ENCODE measurements at places on chromosomes 5 and 9.

DNA sequence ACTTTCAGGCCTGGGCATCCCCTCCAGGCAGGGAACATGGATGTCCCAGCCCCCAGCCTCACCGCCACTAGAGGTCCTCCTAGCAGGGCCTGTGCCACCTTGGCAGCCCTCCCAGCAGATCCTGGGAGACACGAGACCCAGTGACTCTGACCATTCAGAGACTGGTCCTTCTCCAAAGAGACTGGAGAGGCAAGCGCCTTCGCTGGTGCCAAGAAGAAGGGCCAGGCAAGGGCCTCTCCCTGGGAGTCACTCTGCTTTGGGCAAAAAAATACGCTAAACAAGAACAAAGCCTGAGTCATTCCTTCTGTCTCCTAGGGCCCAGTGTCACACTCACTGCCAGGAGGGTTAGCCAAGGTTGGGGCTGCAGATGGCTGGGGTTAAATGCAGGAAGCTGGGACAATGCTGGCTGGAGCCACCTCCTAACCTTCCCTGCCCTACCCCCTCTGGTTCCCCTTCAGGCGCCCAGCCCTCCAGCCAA lies 35.3 kb upstream of the SMIM23 start:
- DNase-seq, result no peak

- DNase-seq, result no peak
These were observed 43.2 kb downstream of the WDR36 start for GRCh38 chr5:111135363-111135762.

GRCh38 chr9:93945400-93946337 lies 9.5 kb downstream of the BARX1 start:
- no peak for DNase-seq

GRCh38 chr5:140242099-140242498 lies 60.8 kb downstream of the PFDN1 start:
- DNase-seq, result no peak

GRCh38 chr5:167511276-167511675 lies 780.2 kb upstream of the WWC1 start:
- DNase-seq, result no peak

GRCh38 chr5:134833340-134834032 lies 12.3 kb upstream of the C5orf24 start:
- DNase-seq, result no peak

DNA sequence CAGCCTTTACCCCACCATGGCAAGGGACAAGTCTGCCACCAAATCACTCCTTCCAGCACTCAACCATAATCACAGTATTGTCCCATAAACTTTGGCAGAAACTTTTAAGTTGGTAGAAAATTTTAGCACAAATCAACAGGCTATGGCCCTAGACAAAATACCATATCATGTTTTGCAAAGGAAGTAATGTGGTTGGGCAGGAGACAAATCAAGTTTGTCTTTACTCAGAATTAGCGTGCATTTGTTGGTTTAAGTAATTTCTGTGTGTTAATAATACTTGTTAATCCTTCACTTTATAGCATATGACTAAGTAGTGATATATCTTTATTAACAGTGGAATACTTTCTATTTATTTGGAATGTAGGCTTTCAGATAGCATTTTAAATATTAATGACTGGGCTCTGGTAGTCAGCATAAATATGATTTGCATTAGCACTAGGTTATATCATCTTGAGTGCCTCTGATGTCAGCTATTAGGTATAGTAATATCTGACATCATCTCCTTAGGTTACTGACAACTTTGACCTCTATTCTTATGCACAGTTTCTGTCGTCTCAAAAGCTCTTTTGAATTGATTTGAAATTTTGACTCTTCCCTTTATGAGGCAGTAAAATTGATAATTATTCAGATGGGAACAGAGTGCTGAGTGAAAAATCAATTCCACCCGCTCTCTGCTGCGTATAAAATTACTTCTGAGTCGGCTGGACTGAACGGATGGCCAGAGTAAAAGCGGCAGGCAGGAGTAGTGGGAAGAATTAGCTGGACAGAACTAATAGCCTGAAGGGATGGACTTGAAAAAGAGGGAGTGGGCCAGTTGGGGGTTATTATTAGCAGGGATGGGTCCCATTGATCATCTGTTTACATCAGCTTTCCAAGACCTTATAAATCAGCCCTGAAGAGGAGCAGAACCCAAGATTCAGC lies 40.1 kb upstream of the TLX3 start:
- DNase-seq, result no peak

GRCh38 chr9:70352802-70353201 lies 61.7 kb downstream of the KLF9 start:
- DNase-seq, result no peak

DNA sequence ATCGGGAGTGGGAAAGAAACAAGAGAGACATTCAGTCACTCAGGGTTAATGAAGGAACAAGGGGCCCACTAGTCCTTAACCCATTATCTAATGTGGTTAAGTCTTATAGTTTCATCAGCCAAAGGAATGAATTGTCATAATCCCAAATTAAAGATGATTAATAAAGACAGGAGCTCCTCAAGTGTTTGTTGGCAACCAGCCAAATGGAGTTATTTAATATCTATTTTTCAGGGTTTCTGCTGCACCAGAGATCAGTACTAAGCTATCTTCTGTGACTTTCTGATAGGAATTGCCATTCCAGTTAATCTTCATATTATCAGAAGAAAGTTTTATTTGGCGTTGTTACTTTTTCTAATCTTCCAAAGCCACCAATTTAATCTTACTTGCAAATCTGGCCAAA lies 34.0 kb upstream of the FCHO2 start:
- DNase-seq, result no peak

DNA sequence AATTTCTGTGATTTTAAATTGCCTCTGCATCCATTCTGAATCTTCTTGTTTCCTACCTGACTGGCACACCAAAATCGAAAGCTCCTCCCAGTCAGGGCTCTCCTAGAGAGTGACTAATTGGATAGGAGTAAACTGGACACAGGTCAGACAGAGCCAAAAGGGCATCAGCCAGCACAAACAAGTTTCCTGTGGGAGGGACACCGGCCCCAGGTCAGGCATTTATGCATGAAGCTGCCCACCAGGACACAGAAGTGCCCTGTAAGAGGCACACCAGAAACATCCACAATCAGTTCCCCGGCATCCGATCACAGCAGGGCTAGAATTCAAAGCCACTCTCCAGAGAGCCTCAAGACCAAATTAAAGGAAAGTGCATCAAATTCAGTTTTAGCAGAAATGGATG lies 78.4 kb downstream of the SFXN1 start:
- no peak for DNase-seq

DNA sequence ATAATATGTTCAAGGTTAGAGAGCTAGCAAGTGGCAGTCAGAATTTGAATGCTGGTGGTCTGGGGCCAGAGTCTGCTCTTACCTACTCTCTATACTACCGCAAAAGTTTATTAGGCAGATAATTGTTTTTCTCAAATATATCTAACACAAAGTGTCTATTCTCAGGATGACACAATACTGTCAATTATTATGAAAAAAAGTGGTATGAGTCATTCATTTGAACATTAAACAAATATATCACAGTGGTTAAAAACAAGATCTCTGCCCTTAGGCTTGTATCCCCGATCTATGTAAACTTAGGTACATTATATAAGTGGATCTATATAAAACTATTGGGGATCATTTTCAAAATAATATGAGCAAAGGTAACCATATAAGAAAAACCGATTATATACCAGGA lies 354.9 kb downstream of the CETN3 start:
- no peak for DNase-seq

- DNase-seq, result no peak
These were observed 2.6 kb downstream of the QSOX2 start for GRCh38 chr9:136242918-136243525.

DNA sequence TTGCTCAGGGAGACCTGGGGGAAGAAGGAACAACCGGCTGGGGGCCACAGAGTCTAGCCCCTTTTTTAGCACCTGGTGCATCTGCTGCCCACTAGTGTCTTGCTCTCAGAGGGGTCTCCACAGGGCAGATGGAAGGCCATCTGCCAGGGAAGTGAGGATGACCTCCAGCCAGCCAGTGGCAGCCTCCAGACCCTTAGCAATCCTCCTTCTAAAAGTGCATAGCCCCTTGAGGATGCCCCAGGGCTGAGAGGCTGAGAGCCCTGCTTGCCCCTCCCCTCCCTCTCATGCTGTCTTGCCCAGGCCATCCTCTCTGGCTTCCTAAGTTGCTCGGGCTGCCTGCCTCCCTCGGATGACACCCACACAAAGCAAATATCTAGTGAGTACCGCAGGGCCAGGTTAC lies 81.5 kb upstream of the PANK3 start:
- DNase-seq, result no peak

DNA sequence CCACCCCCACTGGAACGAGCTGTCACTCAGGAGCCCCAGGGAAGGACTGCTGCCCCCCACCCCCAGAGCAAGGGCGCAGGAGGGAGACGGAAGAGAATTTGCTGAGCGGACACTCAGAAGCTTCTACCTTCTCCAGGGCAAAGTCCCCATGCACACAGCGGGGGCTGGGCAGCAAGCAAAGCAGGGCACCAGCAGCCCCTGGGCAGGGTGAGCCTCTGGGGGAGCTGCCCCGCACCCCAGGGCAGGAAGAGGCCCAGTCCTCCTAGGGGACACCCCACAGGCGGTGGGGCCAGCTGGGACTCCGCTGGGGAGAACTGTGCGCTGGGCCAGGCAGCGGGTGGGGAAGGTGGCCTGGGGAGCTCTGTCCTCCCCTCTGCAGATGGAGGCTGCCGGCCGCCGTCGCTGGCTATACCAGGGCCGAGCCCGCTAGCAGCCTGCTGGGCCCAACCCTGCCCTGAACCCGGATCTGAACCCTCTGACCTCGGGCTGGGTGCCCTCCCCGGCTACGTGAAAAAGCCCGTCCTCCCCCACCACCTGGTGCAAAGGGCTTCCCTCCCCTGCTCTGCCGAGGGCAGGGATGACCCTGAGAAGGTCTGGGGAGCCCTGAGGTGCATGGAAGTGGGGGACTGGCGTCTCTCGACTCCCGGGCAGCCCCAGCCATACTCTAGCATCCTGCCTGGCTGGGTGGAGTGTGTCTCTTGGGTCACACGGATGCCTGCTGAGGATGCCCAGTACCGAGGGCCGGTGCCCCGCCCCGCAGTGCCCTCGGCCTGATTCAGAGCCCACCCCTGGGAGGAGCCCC lies 597 bp upstream of the SLC34A3 start:
- no peak for DNase-seq

DNA sequence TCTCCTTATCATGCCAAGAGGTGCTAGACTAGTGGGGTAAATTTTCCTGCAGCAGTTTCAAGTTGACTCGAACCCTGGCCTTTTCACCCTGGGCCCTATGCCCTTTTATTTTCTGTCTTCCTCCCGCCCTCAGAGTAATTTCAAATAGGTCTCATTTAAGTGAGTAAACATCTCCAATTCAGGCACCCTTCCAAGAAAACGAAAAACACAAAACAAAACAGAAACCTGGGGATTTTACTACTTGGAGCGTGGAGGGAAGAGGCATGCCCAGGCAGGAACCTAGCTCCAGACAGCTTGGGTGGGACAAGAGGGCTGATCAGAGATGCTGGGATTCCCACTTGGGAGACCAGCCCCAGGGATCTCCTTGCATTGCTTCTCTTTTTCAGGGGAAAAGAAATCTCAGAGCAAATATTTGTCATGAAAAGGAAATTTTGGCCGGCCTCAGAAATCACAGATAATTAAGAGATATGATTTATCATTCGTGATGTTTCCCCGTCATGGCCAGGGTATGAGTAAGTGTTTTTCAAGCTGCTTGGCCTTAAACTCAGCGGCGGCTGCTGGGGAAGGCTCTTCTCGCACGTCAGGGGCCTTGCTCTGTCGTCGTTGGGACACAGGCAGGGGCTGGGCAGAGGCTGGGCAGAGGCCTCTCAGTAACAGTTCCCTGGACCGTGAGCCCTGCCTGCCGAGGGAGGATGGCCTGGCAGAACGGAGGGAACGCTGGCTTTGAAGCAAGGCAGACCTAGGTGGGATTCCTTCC lies 248.6 kb upstream of the KLF4 start:
- DNase-seq, result peak; percentile 55
